ENCODE measurements at places on chromosomes 7 and 10.

DNA sequence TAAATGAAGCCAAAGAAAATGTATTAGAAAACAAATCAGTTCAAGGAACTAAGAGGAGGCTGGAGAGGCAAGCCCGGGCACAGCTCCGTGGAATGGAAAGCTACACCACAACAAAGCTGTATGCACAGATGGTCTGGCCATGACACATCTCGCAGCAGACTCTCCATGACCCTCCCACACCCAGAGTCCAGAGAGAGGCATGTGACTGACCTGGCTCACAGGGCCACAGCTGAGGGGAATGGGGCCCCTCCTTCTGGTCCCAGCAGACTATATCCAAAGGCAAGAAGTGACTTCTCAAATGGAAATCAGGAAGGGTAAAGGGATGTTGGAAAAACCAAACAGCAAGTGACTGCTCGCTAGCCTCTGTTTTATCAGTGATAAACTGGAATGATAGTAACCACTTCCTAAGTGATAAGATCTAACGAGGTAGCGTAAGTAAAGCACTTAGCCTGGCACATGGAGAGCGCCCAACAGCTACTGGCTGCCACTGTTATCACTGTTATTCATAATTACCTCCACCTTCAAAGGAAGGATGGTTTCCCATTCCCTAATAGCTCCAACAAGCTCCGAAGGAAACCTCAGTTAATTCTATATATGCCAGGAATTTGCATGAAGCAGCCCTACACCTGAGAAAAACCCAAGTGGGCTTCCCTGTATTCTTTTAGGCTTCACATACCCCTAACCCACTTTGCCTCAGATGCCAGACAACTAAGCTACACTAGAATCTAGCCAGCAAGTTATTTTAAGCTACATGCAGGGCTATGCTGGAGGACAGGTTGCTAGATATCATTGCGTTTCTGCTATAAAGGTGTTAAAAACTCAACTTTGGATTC is 8.4 kb downstream of the OSBPL3 start:
- DNase-seq, result no peak

DNA sequence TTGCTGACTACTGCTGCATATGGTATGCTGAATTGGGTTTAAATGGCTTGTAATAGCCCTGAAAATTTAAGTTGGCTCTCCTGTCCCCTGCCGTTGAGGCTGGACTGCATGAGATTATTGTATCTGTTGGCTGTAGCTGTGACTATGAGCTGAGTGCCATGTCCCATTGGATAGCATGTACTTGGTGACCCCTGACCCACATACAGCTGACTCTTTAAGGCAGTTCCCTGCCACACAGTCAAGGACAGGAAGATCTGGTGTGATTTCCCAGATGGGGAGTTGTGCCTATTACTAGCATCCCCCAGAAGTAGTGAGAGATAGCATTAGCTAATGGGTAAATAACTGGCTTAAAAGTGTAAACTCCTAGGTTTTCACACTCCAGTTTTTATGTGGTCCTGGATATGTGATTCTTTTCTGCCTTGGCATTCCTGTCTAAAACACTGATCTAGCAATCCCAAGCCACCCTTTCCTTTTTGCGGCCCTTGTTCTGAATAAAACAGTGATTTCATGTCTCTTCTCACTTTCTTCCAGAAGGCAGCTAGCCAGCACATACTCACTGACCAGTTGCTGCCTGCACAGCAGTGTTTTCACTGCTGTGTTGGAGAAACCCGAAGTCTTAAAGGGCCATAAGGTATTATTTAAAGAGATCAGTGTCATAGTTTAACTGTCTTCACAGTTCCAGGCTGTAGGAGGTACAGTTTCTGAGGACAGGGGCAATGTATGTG is 35.9 kb downstream of the LRRC4 start:
- no peak for DNase-seq

- DNase-seq, result no peak
Measured at GRCh38 chr10:81728692-81729091, 146.3 kb upstream of the NRG3 start.

GRCh38 chr10:126433351-126433750 is 45.1 kb upstream of the ADAM12 start:
- no peak for DNase-seq

DNA sequence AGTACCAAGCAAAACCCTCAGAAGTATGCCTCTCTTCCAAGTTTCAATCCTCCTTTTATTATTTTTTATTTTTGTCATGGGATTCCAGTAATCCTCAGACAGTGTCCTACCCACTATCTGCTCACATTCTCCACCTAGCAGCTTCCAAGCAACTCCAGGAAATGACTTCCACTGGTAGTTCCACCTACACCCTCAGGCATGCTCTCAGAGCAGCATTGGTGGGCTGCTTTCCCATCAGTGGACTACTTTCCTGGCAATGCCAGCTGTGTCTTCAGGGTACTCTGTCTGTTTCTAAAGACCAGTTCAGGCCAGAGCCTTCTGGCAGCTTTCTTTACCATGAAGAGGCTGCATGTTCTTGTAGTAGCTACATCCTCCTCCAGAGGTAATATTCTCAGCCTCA is 244.0 kb downstream of the HGF start:
- DNase-seq, result no peak

GRCh38 chr7:2723138-2723850 is 35.3 kb downstream of the AMZ1 start:
- no peak for DNase-seq

- no peak for DNase-seq
Measured at GRCh38 chr10:36251068-36251467, 609.0 kb upstream of the FZD8 start.

DNA sequence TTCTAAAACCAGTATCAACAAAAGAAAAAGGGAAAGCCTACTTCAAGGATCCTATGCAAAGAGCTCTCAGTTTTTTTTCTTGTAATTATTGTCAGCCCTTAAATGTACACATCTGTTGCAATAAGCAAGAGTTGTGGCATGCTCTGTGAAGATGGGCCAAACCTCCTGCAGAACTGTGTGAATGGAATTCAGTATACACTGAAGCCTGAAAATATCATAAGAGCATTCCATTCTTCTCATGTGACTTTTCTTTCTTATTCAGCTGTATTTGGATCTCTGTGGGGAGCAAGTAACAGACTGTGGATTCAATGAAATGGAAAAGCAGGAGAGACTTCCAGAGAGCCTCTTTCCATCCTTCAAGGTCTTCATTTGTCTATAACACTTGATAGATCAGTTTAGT is 130.7 kb downstream of the SAMD9 start:
- DNase-seq, result no peak

DNA sequence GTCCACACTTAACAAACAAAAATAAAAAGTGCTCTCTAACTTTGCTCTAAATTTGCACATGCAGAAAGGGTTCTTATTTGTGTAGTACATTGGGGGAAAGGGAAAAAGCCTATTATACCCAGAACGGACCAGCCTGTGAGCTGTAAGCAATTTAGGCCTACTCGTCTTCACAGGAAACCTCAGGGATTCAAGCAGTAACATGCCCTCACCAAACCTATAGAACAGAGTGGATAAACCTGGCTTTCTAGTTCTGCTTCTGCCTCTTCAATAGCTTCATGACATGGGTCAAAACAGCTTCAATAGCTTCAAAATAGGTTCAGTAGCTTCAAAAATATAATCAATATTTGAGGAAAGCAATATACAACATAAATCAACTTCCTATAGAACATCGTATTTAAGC is 163.7 kb downstream of the ARL4A start:
- DNase-seq, result no peak

GRCh38 chr7:74625446-74625845 is 32.1 kb upstream of the GTF2I start:
- DNase-seq, result no peak

All from stimulated activated CD4-positive, alpha-beta T cell treated with anti-CD3 and anti-CD28 coated beads, Interleukin-4, amount 100 ng/mL, for 1 hour (primary cell).